ENCODE measurements at places on chromosomes 12 and 14.
A peak's percentile ranks its signal among the peaks of the same experiment; 100 is the strongest.

DNA sequence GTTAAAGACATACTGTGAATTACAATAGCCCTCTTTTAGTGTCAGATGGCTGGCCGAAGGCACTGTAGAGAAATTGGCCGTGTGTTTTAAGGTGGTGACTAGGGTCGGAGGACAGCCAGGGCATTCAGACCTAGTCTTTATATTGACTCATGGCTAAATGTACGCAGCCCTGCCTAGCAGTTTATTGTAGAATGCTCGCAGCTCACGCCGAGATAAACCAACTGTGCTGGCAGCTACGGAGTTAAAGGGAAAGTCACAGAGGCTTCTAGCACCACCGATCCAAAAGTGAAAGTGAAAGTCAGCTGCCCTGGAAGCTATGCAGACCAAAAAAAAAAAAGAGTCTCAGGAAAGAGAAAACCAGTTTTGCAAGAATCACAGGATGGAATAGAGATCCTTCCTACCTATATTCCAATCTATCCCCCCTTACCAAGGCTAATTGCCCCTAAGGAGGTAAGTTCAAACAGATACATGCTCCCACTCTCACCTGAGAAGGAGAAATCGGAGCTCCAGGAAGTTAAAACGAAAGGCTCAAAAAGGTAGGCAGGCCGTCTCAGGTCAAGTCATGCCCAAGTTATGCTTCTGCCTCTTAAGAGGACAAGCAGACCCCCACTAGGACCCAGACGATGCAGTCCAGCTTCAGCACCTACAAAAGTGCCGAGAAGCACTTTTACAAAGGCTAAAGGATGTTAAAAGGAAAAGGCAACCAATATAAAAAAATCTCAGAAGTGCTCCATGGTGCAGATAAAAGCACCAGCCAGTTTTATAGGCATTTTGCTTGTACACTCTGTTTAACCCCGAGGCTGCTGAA is 24.8 kb downstream of the KLRK1 start:
- peak; percentile 38 for DNase-seq

- DNase-seq: no peak
These were observed 16.0 kb downstream of the RITA1 start for GRCh38 chr12:113201187-113202177.

DNA sequence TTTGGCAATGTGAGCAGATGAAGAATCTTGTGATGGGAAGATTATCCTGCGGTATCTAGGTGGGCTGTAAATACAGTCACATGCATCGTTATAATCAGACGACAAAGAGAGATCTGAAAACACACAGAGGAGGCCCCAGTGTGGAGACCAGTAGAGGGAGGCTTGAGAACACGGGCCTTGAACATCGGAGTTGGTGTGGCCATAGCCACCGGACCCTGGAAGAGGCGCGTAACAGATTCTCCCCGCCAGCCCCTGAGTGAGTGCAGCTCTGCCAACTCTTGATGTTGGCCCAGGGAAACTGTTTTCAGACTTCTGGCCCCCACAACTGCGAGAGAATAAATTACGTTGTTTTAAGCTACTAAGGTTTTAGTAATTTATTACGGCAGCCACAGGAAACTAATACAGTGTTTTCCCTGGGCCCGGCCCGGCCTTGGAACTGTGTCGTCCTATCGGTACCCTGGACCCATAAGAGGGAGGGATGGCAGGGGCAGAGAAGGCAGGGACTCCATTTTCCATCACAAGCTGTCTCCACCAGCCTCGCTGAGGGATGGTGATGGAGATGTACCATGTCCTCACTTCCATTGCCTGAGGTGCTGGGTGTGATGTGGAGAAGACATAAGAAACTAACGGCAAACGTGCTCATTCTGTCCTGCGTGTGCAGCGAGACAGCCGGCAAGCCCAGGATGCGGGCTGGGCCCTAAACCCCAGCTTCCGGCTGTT is 91.6 kb downstream of the NTF3 start:
- no peak for DNase-seq

DNA sequence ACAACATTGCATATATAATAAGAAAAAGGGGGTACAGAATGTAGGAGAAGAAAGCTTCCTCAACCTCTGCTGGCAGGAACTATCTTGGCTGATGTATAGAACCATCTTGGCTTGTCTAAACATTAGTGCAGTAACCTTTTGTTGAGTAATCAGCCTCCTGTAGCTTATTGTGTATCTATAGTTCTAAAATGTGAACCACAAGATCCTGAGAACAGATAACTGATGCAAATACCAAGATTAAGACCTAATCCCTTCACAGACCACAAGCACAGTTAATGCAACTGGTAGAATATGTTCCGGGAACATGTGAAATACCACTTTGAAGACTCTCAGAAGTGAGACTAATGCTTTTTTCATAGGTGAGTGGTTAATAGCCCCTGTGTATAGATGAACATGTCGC is 50.7 kb upstream of the KCNC2 start:
- DNase-seq: no peak

DNA sequence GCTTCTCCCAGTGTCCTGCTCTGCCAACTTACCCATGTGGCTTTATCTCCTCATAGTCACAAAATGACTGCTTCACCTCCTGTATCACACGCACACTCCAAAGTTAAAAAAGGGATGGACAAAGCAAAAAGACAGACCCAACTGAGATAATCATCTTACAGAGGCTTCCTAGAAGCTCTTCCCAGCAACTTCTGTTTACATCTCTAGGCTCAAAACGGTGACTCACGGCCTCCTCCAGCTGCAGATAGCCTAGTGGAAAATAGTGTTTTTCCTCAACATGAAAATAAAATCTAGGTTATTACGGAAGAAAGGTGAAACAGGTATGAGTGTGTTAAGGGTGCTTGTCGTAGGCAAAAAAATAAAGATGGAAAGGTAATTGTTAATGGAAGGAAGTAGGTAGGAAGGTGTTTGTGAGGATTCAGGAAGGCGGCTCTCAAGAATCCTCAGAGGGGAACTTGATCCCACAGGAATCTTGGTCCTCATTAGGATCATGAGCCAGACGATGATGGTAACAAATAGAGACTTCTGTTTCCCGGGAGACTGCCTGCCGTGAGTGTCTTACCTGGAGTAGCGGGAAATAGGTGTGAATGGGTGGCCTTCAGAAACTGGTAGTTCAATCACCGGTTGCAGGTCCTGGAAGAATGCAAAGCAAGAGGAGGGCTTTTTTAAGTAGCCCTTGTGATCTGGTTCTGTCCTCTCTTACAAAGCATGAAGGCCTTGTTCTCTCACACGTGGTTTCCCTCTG is 487.5 kb upstream of the TMEM132C start:
- DNase-seq: no peak

All from stimulated activated CD4-positive, alpha-beta T cell treated with anti-CD3 and anti-CD28 coated beads, TNF-alpha, amount 100 ng/mL, for 4 hours (primary cell).